ENCODE measurements at places on chromosomes 6 and 20.
A peak's percentile ranks its signal among the peaks of the same experiment; 100 is the strongest.

DNA sequence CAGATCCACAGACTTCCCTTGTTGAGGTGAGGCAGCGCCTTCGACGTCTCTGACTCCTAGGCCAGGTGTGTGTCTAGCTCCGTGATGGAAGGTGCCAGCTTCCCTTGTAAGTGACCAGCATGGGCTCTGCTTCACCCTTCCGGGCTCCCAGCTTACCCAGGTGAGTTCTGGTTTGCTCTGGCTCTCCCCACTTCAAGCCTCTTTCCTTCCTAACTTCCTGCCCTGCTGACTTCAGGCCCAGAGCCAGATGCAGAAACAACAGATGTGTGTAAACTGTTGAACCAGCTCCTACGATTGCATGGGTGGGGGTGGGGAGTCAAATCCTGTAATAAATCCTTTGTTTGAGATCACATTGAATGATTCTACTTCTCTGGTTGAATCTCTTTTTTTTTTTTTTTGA lies 51.6 kb upstream of the BMP6 start:
- DNase-seq: no peak

- DNase-seq: no peak
These were observed 162.4 kb upstream of the KCNG1 start for GRCh38 chr20:51185277-51185676.

DNA sequence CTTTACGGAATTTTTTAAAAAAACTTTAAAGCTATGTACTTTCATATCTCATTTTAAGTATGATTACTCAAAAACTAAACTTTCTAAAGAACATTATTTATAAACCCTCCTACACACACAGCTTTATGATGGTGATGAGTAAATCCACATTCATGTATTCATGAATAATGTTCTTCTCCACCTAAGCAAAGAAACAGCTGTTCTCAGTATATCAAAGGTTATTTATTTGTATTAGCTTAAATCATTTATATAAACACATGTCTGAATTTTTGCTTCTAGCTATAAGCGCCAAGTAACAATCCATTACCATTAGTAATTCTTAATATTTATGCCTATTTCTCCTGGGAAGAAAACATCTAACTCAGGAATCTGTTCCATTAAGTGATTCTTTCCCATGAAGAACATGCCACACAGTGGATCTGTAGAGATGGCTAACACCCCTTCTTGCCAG lies 63.3 kb downstream of the SMLR1 start:
- DNase-seq: no peak

- no peak for DNase-seq
These were observed 1.4 kb downstream of the BTN1A1 start for GRCh38 chr6:26501482-26501986.

DNA sequence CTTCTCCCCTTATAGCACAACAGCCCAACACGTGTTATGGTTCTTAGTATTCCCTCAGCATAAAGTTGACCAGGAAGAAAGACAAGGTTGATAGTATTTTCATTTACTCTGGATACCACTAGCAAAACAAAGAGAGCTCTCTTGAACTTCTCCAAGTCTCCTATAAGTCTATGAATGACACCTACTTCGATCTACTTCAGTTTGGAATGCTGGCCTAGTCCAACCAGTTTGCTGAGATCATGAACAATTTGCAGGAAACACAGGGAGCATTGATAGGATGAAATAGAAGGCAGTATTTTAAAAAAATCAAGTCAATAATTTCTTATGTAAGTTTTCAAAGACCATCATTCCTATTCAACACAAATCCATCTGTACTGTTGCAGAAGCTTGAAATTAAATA lies 93.6 kb downstream of the GJA10 start:
- DNase-seq: no peak

DNA sequence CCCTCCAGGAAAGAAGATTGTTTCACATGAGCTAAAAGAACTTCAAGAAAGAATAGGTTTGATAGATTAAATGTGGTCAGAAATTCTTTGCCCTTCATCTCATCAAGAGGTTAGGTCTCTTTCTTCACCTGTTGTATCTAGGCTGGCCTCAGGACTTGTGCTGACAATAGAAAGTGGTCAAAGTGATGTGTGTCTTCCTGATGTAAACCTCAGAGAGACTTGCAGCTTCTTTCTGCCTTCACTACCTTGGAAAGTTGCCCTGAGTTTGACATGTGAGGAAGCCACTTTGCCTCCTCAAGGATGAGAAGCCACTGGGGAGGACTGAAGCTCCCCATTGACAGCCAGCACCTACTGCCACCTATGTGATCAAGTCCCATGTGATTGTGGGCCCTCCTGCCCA lies 46.3 kb downstream of the TBPL1 start:
- DNase-seq: no peak

GRCh38 chr6:116369964-116370759 lies 585 bp upstream of the DSE start:
- DNase-seq: no peak

DNA sequence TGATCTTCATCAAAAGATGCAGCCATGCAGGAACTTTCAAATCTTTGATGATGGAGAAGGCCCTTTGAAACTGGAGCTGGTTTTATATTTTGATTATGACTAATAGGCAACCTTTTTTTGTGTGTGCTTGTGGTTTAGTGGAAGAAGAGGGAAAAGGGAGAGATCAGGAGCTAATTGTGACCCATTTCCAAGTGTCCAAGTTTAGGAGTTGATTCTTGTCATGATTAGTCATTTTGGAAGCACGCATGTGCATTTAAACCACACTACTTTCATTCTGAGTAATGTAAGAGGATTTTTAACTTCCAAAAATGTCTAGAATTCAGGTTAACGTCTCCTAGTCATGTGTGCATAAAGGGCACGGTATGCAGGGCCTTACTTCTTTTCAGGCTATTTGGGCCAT lies 3.5 kb downstream of the FOXO3 start:
- no peak for DNase-seq

GRCh38 chr6:131135244-131136020 lies at the start of gene AKAP7:
Gene AKAP7 (plus strand): TSS chr6:131135467. CDS start chr6:131135764, 297 bp downstream.
- peak; percentile 74 for DNase-seq

GRCh38 chr6:32938494-32938893 lies 2.3 kb downstream of the HLA-DMB start:
- no peak for DNase-seq

DNA sequence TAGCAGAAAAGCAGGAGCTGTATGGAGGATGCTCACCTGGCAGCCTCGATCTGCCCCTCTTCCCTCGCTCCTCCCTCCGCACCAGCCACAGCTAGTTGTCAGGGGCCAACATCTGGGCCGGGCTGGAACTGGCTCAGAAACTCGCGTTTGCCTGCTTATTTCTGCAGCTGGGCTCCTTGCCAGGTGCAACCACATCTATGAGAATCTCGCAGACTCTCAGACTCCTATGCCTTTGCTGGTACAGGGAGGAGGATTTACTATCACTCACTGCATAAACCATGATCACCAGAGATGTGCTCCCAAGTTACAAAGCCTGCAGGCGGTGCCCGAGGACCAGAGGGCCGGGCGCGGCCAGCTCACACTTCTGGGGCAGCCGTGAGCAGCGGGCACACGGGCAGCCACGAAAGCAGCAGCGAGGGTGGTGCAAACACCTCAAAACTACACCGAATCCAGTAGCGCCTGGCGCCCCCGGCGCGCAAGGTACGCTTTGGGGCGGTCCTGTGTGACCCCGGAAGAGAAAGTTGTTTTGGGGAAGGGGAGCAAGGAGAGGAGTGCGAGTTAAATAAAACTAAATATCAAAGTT lies 577 bp upstream of the LRRC1 start:
- peak; percentile 75 for DNase-seq

- no peak for DNase-seq
These were observed 12.2 kb upstream of the C2 start for GRCh38 chr6:31915351-31915750.

GRCh38 chr6:21987501-21987957 lies 309.3 kb downstream of the PRL start:
- peak; percentile 88 for DNase-seq

DNA sequence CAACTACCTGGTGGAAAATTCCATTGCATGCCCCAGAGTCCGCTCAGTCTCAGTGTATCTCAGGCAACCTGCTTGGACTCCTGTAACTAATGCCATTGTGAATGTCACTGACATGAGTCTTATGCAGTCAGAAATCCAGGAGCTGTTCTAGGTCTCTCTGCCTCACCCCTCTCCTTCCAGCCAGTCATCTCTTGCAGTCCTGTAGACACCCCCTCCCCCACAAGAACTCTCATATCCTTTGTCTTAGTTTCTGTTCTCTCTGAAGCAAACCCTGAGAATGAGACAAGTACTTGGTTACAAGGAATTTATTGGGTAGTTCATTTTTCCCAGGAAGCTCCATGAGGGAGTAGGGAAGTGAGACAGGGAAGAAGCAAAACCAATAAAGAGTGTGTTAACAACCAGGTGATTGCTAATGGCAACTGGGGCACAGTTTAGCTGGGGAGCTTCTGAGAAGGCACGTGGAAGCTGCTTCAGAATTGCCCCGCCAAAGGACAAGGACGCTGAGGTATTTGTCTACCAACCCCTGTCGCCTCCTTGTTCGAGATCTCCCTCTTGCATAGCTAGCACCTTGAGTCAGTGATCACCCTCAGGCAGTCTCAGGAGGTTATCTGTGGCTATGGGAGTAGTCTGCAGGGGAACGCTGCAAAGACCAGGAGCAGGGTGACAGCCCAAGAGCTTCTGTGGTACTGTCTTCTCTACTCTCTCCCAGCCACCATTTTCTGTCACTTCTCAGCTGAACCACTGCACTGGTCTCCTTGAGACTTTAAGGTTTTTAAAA lies 911.4 kb upstream of the FLRT3 start:
- DNase-seq: no peak

DNA sequence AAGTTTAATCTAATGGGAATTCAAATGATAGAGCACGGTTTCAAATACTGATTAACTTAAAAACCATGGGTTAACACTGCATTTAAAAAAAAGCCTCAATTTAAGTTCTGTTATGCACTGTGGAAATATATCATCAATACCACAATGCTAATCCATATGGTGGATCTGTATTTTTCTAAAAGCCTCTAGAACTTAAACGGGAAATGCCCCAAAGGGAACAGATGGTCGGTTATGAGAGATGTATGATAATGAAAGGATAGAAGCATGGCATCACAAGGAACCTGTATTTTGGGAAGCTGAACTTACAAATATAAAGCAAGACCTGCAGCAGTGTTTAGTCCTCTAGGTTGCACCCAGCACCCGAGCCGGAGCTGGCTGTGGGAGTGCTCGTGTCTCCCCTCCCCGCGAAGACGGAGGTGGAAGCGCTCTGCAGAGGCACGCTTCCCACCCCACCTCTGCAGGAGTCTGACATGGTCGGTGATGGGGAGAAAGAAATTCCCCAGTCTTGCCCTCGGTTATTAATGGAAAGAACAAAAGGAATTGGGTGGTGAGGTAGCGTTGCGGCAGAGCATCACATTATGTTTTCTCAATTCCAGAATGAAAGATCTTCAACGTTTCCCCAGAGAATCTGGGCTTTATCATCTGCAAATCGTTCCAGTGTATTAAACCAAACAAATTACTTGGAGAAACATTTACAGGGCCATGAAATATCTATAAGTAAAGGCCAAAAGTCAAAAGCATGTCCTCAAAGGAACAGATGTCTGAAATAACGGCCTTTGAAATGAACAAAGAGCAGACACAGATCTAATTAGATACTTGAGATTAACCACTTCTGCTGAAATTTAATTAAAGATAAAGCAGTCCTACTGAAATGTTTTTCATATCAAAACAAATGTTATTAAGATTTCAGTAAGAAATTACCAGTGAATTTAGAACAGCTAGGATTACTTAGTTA lies 103.1 kb upstream of the POPDC3 start:
- no peak for DNase-seq

DNA sequence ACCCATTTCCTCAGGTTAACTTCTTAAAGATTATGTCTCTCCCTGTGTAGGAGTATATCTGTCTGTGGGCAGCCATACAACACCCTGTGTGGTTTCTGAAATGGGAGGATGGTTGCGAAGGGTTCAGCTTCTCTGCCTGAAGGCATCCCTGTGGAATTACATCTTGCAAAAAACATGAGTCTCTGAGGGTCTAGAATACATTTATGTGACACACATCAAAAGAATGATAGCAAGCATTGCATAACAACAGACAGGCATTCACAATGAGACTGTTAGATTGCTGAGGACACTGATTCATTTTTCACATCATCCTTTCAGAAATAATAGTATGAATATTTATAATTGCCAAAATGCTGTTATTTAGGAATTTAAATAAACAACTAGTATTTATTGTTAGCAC lies 670.9 kb downstream of the HTR1B start:
- DNase-seq: no peak

GRCh38 chr20:42957018-42957703 lies 232.5 kb downstream of the PTPRT start:
- DNase-seq: no peak

GRCh38 chr20:6769903-6770785 lies 2.7 kb downstream of the BMP2 start:
- DNase-seq: no peak

DNA sequence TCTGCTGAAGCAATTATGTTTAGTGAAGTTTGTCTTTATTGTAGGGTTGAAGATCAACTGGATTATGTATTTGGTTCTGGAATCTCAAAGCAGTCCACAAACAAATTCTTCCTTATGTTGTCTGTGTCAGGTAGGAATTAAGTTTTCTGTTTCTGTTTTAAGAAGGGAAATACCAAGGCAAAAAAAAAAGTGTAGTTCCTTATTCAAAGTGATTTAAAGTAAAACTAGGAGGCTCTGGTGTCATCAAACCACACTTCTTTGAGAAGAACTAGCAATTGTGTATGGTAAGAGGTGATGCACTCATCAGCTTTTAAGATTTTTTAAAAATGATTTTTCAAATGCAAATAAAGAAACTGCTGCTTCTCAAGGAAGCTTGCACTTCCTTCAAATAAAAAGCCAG lies 1.9 kb downstream of the FAM135A start:
- DNase-seq: no peak

- DNase-seq: peak; percentile 7
These were observed 50.8 kb upstream of the NRN1 start for GRCh38 chr6:6057442-6058053.

GRCh38 chr6:52537001-52537753 lies 39.7 kb downstream of the TRAM2 start:
- DNase-seq: no peak

- DNase-seq: peak; percentile 97
These were observed 12.7 kb downstream of the KCNS1 start for GRCh38 chr20:45088247-45088646.

DNA sequence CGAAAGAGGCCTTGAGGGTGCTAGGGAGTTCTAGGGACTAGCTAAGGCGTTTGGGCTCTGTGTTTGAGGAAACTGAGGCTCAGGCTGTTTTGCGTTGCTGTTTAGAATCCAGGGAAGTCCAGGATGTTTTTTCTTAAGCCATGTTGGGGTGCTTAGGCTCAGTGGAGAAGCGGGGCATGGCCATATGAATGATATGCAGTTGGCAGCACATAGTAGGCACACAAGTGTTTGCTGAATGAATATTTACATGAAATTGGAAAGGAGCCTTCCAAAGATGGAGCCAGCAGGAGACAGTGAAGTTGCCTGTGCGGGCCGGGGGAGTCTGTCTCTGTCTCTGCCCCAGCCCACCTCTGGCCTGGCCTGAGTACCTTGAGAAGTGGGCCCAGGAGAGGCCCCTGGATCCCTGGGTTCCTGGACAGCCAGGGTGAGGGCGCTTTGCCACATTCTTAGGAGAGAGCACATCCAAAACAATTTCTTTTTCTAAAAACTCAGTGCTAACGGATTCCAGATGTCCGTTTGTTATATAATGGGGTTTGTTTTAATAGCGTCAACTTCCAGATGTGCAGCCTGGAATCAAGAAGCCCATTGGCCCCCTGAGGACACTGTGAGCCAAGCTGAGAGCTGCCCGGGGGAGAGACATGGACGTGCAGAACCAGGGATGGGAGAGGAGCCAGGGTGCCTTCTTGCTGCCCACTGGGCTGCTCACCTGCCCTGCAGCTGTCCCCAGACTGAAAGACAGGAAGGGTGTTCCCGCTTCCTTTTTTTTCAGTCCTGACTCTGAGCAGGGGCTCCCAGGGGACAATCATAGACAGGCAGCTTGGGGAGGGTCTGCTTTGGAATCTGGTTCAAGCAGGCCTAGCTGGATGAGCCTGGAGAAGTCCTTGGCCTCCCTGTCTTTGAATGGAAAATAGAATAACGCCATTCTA lies 20.1 kb upstream of the EMILIN3 start:
- DNase-seq: no peak
